ENCODE measurements at places on chromosomes 4 and X.

DNA sequence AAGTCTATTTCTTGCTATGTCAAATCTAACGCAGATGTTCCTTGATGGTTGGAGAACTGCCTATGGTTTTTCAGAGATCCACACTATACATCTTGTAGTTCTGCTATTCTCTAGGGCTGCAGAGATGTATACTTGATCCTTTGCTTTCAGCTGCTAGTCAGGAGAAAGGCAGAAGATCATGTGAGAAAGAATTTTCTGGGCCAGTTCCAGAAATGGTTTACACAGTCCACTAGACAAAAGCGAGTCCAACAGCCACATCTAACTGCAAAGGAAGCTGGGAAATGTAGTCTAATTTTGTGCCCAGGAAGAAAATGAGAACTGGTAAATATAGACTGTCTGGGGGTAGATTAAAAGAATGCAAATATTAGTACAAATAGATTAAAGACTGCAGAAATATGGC, 394.3 kb upstream of the SLIT2 start:
- no peak for DNase-seq

- DNase-seq = no peak
Observed at GRCh38 chrX:65674204-65674893, 6.9 kb downstream of the MSN start.

DNA sequence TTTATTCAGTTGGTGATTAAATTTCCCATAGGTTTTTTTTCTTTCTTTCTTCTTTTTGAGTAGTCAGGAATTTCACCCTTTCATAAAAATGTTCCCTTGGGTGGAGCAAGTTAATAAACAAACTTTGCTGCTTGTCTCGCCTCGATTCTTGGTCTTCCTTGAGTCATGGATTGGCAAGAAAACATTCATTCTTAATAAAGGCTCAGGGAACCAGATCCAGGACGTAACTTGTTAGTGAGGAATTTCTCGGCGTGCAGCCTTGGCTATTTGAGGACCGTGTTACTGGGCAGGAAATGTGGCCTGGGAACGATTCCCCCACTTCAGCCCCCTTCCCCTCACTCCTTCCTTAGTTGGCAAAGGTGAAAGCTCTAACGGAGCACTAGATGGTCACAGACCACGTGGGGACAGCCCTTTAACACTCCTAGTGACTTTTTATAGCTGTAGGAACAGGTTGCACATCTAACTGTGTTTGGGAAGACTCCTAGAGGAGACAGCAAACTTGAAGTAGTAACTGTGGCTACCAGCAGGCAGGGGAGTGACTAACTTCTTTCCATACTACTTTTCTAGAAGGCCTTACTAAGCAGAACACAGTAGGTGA, 106.8 kb downstream of the UCHL1 start:
- no peak for DNase-seq

DNA sequence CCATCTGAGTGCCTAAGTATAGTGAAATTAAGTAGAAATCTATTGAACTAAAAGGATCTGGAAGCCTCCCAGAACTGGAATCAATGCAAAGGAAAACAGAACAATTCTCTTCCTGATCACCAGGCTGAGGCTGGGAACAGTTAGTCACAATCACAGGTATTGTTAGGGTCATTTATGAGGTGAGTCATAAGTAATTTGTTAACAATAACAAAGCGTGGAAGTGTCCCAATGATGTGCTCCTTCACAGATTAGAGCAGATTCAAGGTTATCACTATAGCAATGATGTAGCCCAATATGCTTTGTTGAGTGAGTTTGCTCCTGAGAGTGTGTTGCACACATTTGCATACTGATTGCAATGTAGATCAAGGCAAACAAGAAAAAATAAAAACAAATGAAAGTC, 228.1 kb downstream of the ZNF674 start:
- DNase-seq = no peak

DNA sequence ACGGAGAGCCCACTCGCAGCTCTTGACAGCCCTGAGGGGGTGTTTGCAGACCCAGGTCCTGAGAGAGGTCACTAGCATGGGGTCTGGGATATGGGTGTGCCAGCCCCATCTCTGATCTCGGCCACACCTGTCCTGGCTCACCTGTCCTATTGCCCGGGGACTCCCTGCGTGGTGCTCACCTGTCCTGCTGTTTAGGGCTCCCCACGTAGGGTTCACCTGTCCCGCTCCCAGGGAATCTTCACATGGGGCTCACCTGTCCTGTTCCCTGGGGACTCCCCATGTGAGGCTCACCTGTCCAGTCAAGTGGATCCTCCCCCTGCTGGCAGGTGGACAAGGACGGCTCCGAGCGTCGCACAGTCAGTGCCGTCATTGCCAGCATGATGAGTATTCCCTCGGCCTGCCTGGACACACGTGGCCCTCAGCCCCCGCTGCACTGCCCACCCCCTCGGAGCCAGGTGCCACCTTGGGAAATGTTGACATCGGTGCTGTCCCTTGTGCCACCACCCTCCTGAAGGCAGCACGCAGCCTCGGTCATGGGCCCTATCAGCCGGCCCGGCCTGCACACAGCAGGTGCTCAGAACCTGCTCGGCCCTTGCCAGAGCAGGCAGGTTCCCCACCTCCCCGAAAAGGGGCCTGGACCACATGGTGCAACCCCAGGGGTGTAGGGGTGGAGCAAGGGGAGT, 6.3 kb downstream of the SLC49A3 start:
- DNase-seq = no peak

- no peak for DNase-seq
Observed at GRCh38 chr4:176896211-176896610, 103.5 kb upstream of the VEGFC start.

GRCh38 chr4:77911842-77912450, 49.3 kb downstream of the MRPL1 start:
- no peak for DNase-seq

- no peak for DNase-seq
Observed at GRCh38 chrX:19792412-19792811, 95.0 kb downstream of the SH3KBP1 start.

DNA sequence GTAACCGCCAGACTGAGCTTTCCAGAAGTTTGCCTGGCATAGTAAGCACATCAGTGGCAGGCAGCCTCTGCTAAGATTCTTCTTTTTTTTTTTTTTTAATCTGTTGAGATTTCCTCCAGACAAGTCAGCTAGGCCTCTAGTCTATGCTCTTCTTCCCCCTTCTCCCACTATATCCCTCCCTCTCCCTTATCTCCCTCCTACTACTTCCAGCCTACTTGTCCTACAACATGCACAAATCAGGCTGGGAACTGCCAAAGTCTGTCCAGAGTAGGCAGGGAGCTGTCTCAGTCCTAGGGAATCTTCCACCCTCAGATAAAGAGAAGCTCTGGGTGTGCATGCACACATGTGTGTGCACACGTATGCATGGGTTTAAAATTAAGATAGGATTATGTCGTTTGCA, 49.7 kb upstream of the ARMCX2 start:
- no peak for DNase-seq

- no peak for DNase-seq
Observed at GRCh38 chrX:118562582-118563164, 67.1 kb downstream of the DOCK11 start.

- no peak for DNase-seq
Observed at GRCh38 chrX:101108284-101108683, 10.3 kb downstream of the CENPI start.

- DNase-seq = peak; percentile 2
Observed at GRCh38 chr4:180057891-180058671, 2185.1 kb upstream of the TENM3 start.

DNA sequence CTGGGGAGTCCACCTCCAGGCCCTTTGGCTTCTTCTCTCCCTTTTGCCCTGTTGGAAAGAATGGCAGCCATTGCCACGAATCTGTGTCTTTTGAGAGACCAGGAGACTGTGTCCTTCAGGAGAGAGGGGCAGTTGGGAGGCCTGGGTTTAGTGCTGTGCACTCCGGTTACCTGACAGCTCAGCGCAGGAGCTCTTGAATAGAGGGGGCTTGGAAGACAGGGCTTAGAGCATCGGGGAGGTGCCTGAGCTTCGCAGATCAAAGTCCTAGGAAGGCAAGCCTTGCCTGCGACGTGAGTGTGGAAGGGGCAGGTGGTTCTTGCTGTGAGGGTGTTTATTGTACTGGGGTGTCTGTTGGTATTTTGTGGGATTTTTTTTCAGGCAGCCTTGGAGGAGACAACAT, 41.9 kb upstream of the TADA2B start:
- DNase-seq = no peak

DNA sequence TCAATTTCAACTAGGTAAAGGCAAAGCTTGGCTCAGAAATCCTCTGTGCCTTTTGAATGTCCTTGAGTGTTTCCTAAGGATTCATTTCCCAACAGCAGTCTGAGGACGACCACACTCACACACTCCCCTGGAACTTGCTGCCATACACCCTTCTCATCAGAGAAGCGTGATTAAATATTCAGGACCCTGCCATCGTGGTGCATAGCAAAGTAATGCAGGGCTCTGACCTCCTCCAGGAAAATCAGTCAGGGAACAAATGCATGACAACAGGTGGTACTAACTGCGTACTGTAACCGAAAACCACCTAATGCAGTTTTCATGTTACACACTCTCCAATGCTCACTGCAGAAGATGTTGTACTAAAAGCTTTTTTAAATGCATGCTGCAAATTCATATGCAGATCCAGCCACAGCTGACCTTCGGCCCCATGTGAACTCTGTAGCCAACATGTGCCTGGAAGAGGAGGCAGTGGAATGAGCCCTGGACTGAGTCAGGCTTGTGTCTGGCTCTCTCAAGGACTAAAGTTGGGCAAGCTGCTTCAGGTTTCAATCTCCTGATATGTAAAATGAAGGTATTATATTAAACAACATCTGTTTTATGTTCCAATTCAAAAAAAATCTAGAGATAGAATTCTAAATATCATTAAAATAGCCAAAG, 238.3 kb downstream of the KCNIP4 start:
- DNase-seq = no peak

DNA sequence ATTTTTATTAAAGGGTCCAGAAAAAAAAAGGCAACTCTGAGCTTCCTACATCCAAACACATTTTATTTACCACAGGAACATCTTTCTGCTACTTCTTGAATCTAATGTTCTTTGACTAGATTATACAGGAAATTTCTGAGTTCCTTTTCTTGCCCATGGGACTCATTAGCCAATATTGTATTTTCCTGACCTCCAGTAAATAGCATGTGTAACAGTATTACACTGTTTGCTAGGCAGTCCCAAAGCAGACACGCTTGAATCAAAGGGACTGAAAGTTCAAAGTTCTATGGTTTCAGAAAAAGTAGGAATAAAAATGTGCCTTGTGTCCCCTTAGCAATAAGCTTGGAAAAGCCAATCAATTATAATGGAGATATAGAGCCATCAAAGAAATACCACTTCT, 57.4 kb downstream of the MOSPD2 start:
- DNase-seq = no peak

DNA sequence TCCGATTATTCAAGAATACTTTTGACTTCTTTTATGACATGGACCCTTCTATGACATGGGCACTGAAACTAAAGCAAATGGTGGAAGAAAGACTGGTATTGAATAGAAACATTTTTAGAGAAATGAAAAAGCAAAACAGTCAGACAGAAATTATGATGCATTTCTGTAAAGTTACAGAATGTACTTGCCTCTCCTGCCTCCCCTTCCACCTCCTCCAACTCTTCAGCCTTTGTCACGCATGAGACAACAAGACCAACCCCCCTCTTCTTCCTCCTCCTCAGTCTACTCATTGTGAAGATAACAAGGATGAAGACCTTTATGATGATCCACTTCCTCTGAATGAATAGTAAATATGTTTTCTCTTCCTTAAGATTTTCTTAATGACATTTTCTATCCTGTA, 46.3 kb upstream of the HUWE1 start:
- DNase-seq = no peak

GRCh38 chrX:18441780-18442367, 16.5 kb downstream of the CDKL5 start:
- DNase-seq = no peak

DNA sequence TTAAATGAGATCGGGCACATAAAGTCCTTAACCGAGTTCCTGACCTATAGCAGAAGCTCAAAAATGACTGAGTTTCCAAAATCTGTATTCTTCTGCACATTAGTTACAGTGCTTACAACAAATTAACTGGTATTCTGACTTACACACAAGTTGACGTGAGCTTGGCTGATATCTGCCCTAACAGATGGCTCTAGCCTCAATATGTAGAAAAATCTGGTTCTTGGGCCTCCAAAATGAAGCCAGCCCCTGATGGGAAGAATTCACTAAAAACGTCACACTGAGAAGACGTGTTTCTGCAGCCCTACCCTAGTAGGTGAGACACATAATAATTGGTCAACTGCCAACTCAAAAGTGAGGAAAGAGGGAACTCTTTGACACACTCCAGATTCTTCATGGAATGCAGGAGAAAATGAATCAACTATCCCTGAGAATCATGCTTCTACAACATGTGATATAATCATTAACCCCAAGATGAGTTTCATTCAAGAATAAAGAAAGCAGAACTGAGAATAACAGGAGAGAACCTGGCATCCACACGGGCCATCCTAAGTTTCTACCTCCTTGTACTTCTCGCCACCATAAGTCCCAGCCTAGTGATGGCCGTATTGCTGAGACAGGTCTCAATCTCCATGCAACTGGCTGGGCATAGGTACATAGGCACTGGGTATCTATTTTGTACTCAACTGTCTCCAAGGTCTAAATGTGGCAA, 8.2 kb downstream of the STX18 start:
- DNase-seq = no peak

- peak; percentile 9 for DNase-seq
Observed at GRCh38 chr4:47490550-47490949, 5.5 kb downstream of the ATP10D start.

GRCh38 chrX:153441981-153442380, 3.9 kb downstream of the TREX2 start:
- no peak for DNase-seq

DNA sequence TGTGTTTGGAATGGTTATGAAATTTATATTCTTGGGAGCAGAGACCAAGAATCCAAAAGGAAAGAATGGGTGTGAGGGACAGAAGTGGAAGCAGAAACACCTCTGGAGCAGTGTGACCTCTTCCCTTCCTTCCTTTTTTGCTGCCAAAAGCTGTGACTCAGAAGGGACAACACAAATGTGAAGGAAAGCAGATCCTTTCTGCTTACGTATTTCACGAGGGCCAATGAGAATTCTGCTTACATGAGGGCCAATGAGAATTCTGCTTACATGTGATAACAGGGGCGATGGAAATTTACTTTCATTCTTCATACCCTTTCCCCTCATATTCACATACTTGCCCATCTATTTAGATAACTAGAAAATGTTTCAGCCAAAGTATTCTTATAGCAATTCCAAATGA, 404.6 kb downstream of the PRDM5 start:
- peak; percentile 7 for DNase-seq

GRCh38 chrX:34299451-34299967, 167.4 kb upstream of the FAM47A start:
- no peak for DNase-seq

- no peak for DNase-seq
Observed at GRCh38 chr4:32226733-32227132, 1506.6 kb downstream of the PCDH7 start.

- DNase-seq = no peak
Observed at GRCh38 chr4:114132199-114132598, 152.8 kb upstream of the ARSJ start.

GRCh38 chrX:20989361-20989760, 384.9 kb upstream of the CNKSR2 start:
- DNase-seq = no peak

GRCh38 chr4:79609817-79610216, 201.8 kb upstream of the GK2 start:
- DNase-seq = no peak

Measured in A549 (cell line).